ENCODE measurements at places on chromosomes 4 and X.

- DNase-seq = no peak
Observed at GRCh38 chr4:105068516-105068915, 78.2 kb upstream of the TET2 start.

GRCh38 chrX:68808686-68809357 is 20.0 kb upstream of the EFNB1 start:
- peak; percentile 38 for DNase-seq

- DNase-seq = no peak
Observed at GRCh38 chrX:41386222-41386990, 52.4 kb downstream of the DDX3X start.

DNA sequence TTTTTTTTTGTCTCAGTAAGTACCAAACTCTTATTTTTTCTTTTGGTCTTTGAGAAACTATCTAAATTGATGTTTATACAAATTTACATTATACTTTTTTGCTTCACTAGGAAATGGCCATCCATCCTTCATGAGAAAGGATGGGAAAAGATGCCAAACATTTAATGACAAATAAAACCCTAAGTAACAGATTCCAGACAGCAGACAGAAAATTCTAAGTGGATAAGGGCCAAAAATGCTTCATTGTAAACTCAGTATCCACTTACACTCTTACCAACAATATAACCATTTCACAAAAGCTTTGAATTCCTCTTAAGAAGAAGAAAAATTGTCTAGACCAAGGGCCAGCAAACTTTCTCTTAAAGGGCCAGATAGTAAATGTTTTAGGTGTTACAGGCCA is 3.5 kb downstream of the GUCY1B1 start:
- DNase-seq = no peak

GRCh38 chr4:73272816-73273215 is 14.2 kb upstream of the ANKRD17 start:
- DNase-seq = no peak

DNA sequence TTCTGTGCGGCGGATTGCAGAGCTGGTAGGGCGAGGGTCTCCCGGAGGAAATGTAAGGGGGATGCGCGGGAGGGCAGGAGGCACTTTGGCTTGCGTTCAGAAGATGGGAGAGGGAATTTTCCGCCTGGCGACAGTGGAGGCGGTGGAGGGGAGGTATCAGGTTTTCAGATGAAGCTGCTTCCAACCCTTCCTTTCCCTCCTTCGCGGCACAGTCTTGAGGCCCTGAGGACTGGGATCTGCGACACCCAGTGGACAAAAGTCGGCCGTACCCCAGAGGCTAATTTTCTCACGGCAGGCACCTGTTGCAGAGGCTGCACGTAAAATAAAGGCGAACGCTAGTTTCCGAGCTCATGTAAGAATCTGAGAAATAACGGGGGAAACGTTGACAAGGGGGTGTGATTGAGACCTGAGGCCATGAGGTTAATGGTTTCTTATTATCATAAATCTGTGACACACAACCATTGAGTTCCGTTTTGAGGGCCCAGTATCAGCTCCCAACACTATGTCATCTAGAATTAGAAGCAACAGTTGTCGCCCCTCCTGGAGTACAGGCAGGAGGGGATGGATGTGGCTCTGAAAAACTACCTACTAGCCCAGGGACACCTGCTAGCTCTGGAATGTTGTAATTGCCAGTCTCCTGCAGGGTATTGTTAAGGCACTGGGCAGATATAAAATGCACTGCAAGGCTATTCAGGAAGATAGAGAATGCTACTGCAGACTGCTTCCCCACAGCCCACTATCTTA is 1.1 kb downstream of the ZCCHC18 start:
- DNase-seq = peak; percentile 34

GRCh38 chrX:24485976-24486680 is 21.0 kb downstream of the PDK3 start:
- no peak for DNase-seq

DNA sequence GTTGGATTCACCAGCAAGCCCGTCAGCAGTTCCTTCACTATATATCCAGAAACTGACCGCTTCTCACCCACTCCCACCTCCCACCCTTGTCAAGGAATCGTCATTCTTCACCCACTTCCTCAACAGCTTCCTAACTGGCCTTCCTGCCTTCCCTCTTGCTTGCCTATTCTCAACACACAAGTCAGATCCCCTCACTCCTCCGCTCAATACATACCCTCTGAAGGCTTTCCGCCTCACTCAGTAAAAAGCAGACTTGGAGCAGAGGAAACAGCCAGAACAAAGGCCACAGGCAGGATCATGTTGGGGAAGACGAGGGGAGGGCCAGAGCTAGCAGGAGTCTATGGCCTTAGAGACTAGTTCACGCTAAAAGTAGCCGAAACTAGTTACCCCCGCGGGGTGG is 23.7 kb downstream of the RWDD4 start:
- no peak for DNase-seq

- DNase-seq = no peak
Observed at GRCh38 chr4:67035501-67035900, 509.8 kb downstream of the CENPC start.

- no peak for DNase-seq
Observed at GRCh38 chr4:18859468-18859867, 837.9 kb upstream of the LCORL start.

GRCh38 chr4:147310312-147310711 is 170.6 kb upstream of the EDNRA start:
- no peak for DNase-seq

DNA sequence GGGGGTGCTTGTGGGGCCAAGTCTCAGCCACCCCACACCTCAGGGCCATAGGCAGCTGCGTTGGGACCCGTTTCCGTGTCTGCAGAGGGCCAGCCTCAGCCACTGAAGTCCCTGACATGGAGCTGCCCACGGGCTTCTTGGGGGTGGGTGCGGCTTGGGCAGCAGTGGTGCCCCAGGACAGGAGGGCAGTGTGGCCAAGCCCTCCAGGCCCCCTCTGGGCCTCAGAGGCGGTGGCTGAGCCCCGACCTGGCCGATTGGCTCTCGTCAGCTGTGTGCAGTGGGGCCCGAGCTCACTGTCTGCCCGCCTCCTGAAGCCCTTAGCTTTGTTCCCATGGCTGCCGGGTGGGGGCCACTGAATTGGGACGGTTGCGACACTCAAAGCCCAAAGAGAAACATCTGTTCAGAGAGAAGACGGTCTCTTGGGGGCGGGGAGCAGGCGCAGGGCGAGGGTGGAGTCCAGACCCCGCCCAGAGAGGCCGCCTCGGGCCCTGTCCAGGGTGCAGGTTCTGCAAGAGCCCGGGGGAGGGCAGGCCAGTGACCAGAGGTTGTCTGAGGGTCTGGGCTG is 9.1 kb downstream of the FGFR3 start:
- DNase-seq = no peak

GRCh38 chr4:111127841-111128240 is 505.0 kb upstream of the PITX2 start:
- DNase-seq = no peak

DNA sequence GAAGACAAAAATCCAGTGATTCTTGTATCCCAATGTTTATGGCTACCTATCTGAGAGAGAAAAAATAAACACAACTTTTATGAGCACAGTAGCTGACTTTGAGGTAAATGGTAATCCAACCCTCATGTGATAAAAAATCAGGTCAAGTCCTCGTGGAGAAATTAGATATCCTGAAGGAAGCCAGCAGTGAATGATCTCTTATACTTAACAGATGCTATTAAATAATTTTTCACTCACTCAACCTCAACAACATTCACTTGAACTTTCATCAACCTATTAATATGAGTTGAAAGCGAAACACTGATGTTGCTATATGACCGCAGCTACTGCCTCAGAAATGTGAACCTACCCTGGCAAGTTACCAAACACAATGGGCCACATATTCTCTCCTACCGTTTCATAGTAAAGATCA is 105.4 kb downstream of the GPC3 start:
- DNase-seq = no peak

DNA sequence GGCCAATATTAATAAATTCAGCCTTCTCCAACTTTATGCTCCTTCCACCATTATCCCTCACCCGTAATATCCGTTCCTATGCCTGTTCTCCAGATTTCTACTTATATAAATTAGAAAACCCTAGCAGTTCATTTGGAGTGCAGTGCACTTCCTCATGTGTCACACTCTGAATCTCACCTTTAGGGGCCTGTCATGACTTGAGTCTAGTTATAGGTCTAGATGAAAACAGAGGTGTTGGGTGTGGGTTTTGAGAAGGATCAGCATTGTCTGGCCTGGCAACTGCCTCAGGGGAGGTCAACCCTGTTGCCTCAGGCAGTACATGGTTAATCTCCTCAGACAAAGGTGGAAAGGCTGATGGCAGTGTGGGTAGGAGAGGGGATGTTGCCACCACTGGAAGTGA is 876.8 kb downstream of the FAT4 start:
- DNase-seq = no peak

DNA sequence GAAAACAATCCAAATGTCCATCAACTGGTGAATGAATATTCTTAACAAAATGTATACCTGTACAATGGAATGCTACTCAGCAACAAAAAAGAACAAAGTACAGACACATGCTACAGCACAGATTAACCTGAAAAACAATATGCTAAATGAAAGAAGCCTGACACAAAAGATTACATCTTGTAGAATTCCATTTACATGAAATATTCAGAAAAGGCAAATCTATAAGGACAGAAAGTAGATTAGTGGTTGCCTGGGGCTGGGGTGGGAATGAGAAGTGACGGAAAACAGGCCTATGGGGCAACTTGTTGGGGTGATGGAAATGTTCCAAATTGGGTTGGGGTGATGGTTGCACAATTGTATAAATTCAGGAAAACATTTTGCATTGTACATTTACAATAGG is 219.1 kb upstream of the GPC4 start:
- no peak for DNase-seq

GRCh38 chrX:16023790-16024734 is 99.3 kb upstream of the GRPR start:
- no peak for DNase-seq

GRCh38 chrX:153538424-153538823 is 21.0 kb downstream of the ATP2B3 start:
- DNase-seq = no peak

DNA sequence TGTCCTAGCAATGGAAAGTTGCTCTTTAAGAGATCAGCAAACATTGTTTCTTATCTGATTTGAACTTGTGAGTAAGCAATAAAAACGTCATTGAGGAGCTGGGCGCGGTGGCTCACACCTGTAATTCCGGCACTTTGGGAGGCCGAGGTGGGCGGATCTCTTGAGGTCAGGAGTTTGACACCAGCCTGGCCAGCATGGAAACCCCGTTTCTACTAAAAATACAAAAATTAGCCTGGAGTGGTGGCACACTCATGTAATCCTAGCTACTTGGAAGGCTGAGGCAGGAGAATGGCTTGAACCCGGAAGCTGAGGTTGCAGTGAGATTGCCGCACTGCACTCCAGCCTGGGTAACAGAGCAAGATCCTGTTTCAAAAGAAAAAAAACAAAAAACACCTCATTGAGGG is 11.2 kb upstream of the PLAC8 start:
- DNase-seq = no peak

GRCh38 chr4:41613821-41614220 is 75.9 kb downstream of the LIMCH1 start:
- no peak for DNase-seq

DNA sequence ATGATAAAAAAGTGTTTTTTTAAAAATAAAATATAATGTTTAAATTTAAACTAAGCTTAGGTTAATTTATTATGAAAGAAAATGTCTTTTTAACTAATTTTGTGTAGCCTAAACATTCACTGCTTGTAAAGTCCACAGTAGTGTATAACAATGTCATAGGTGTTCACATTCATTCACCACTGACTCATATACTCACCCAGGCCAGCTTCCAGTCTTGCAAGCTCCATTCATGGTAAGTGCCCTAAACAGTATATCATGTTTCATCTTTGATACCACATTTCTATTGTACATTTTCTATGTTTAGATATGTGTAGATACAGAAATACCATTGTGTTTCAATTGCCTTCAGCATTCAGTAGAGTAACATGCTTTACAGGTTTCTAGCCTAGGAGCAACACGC is 530.3 kb downstream of the EPHA5 start:
- DNase-seq = no peak

DNA sequence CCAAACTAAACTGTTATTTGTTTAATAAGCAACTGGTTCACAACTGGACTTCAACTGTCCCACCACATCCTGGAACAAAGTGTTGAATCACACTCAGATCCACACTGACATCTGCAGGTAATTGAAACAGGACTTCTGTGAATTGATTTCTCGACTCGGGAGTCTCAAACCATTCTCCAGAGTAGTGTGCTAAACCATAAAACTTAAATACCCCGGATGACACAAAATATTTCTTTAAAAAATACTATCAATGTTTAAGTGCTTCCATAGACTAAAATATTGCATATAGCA is 95.4 kb upstream of the PLAC1 start:
- no peak for DNase-seq

- DNase-seq = no peak
Observed at GRCh38 chr4:156799121-156799589, 172.4 kb downstream of the PDGFC start.

- no peak for DNase-seq
Observed at GRCh38 chr4:3628868-3629175, 96.6 kb upstream of the LRPAP1 start.

DNA sequence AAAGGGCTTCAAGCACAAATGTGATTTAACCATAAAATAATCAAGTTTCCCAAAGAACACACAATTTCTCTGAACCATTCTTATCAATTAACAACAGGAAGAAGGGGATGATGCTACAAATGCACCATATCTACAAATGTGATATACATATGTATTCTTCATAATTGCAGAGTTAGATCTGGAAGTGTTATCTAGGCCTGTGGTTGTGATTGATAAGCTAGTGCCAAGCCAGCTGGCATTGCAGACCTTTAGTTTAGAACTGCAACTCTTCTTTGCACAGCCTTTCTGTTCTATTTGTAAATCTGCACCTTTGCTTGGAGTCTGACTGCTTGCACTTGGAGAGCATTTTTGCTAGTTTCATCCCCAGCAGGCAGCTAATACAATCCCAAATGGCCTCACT is 145.5 kb upstream of the NPY2R start:
- no peak for DNase-seq

DNA sequence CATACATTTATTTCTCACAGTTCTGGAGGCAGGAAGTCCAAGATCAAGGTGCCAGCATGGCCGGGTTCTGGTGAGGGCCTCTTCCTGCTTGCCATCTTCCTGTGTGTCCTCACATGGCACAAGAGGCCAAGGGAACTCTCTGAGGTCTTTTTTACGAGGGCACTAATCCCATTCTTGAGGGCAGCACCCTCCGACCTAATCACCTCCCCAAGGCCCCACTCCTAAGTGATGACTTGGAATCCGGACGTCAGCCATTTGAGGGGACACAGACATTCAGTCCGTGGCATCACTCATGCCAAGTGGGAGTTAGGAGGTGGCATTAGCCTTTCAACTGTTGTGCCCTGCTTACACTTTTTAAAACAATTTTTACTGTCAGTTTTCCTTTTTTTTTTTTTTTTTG is 27.3 kb downstream of the MAN2B2 start:
- DNase-seq = no peak

DNA sequence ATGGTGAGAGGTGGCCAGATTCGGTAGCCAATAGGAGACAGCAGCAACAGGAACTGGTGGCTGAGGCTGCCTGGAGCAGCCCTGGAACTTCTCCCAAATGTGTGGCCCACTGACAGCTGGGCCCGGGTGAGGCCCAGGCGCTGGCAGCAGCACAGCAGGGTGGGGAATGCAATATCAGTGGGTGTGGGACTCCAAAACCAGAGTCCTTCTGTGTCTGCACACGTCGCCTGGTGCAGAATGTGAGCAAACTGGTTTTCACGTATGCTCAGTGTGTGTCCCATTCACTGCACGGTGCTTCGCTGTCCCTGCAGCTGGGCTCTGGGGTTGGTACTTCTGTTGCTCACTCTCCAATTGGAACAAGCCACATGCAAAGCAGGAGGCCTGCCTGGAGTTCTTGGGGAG is 14.4 kb upstream of the CENPU start:
- DNase-seq = peak; percentile 76

GRCh38 chrX:50813843-50814661 is at the start of gene SHROOM4:
SHROOM4 (minus strand) TSS chrX:50814194; CDS start chrX:50814018, 176 bp downstream.
- DNase-seq = peak; percentile 84
